ENCODE measurements at places on chromosomes 1 and 21.
A peak's percentile ranks its signal among the peaks of the same experiment; 100 is the strongest.

DNA sequence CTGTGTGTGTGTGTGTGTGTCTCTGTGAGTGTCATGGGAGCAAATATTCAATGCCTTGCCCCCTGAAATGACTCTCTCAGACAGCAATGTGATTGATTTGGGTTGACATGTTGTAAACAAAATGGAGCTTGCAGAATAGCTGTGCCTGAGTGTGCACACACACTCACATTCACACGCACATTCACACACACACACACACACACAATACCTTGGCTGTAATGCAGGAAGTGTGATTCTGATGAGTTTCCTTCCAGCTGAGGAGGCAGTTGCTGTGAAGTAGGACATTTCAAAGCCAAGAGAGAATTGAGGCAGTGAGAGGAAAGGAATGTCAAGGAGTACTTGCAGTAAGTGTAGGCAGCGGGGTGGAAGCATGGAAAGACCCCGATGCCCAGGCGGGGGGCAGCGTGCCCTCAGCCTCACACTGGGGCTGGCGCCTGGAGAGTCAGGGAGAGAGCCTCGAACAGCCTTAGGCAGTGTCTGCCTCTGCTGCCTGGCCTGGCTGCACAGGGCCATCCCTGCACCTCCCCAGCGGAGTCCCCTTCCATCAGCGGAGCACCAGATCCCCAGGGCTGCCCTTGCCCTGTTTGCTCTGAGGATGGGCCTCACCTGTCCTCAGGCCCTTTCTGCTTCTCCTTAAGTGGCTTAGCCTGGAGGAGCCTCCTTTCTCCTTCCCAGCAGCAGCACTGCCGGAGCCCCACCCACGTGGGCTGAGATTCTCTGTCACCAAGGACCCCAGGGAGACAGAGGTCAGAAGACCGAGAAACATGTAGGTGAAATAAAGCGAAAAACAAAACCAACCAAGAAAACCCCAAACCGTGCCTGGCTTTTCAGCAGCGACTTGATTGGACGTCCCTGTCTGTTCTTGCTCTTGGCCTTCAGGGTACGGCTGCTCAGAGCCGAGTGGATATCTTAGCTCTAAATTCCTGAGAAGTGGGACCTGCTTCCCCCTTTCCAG is 9.2 kb downstream of the VASH2 start:
- DNase-seq: no peak

GRCh38 chr1:162328512-162328911 is 48.1 kb downstream of the SPATA46 start:
- DNase-seq: no peak

DNA sequence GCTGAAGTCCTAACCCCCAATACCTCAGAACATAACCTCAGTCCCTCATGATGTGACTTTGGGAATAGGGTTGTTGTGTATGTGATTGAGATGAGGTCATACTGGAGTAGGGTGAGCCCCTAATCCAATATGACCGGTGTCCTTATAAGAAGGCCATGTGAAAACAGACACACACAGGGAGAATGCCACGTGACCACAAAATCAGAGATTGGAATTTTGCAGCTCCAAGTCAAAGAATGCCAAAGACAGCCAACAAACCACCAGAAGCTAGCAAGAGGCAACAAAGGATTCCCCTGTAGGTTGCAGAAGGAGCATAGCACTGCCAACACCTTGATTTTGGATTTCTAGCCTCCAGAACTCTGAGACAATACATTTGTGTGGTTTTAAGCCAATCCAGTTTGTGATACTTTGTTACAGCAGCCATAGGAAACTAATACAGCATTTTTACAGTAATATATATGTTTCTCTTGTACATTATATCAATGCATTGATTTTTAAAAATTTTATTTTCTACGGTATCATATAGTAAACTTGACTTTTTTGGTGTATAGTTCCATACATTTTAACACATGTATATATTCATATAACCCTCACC is 5.4 kb downstream of the ZSWIM5 start:
- no peak for DNase-seq

- no peak for DNase-seq
These were observed 77.7 kb upstream of the JUN start for GRCh38 chr1:58861506-58861905.

DNA sequence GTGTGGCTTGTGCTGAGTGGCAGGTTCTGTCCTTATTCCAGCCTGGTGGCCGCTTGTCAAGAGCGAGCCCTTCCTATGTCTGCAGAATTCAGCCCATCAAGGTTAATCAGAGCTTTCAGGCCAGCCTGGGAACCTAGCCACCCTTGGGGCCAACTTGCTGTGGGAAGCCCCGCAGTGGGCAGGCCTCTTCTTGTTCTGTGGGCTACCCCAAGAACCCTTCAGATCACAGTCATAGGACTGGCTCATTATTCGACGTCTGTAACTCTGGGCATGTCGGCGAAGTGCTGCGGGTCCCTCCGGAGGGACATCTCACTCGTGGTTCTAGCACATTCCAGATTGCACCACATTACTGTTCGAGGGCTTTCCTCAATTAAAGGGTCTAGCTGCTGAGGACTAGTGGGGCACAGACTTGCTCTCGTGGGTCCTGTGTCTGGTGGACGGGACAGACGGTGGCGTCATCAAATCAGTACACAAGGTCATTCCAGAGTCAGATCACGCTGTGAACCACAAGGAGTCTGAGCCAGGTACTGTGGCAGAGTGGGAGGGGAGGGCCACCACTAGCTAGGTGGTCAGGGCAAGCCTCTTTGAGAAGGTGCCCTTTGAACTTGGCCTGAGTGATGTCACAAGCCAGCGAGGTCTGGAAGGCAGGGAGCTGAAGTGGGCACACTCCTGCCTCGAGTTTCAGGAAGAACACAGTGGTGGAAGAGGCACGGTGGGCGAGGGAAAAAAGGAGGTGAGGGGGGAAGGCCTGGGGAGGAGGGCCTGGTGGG is 20.3 kb upstream of the TNFRSF1B start:
- no peak for DNase-seq

GRCh38 chr1:227390525-227390924 is 72.2 kb upstream of the CDC42BPA start:
- no peak for DNase-seq

DNA sequence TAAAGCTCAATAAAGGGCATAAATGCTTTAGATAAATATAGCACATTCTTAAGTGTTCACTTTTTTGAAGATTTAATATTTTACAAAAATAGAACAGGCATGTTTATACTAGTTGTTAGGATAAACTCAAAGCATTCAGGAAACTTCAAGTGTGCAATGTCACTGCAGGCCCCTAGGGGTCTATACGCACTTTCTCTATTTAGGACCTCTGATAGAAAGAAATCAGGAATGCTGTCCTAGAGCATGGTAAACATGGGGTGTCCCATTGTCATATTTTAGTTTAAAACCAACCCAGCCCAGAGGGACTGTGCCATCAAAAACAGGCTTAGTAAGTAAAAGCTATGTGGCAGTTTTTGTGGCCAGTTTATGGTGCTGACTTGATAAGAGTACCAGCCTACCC is 102.2 kb downstream of the BARHL2 start:
- no peak for DNase-seq

- no peak for DNase-seq
These were observed 18.9 kb downstream of the AGT start for GRCh38 chr1:230694991-230695390.

DNA sequence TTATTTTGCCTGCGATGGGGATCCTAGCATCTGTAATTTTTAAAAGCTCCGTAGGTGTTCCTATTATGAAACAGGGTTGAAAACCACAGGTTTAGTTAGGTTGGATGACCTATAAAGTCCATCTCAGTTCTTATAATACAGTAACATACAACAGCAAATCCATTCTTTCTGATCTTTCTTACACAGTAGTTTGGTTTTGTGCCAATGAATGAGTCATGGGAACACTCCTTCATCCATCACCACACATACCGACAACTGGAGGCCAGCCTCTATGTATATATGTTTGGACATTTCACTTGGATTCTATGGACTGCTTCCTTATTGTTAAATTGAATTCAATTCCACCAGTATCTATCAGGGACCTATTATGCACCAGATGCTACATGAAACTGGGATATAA is 118.4 kb upstream of the L1TD1 start:
- peak; percentile 86 for DNase-seq

- DNase-seq: no peak
These were observed 574.2 kb downstream of the NUF2 start for GRCh38 chr1:163896001-163896400.
